Cortex of kidney (tissue), 1 donor: ENCODE measurements at places on chromosomes 4 and X.

DNA sequence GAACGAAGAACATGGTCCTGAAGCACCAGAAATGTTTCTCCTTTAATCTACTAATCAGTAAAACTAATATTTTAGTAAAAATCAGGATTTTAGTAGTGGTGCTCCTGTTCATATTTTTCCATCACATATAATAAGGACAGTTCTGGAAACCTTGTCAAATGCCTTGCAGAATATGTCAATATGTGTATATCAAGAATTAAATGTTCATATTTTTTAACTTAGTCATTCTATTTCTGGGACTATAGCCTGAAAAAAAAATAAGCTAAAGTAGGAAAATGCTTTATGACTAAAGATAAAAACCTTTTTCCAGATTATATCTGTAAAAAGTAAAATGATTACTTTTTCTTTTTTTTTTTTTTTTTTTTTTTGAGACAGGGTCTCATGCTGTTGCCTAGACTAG is 65.1 kb downstream of the MAB21L2 start:
- DNase-seq = no peak

- no peak for DNase-seq
Observed at GRCh38 chrX:134369576-134369975, 90.4 kb upstream of the HPRT1 start.

DNA sequence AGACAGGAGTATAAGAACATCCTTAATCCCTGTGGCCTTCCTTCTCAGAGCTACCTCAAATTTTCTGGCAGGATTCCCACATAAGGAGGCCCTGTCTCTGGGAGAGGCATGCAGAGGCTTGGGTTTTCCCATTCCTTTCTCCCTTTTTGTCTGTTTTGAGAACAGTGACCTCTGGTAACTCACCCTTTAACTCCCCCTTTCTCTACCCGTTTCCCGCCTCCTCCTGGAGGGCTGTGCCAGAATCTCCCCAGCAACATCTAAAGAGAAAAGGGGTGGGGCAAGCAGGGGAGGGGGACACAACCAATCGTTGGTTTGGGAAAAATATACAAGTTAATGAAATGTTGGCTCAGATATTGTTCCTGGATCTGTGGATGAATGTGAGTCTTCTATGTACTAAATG is 303.7 kb upstream of the IRS4 start:
- no peak for DNase-seq

GRCh38 chrX:9562851-9563250 is 98.0 kb downstream of the TBL1X start:
- no peak for DNase-seq

- DNase-seq = no peak
Observed at GRCh38 chrX:68695206-68695845, 47.9 kb downstream of the STARD8 start.

- no peak for DNase-seq
Observed at GRCh38 chrX:2811271-2811670, 17.5 kb upstream of the GYG2 start.
